ENCODE measurements at places on chromosomes 7 and 10.

GRCh38 chr7:99531354-99531765, 20.6 kb downstream of the FAM200A start:
- DNase-seq, result no peak

GRCh38 chr10:118259288-118259906, 82.7 kb downstream of the FAM204A start:
- peak; percentile 4 for DNase-seq

- DNase-seq, result no peak
These were observed 22.3 kb upstream of the AGR3 start for GRCh38 chr7:16904076-16904475.

DNA sequence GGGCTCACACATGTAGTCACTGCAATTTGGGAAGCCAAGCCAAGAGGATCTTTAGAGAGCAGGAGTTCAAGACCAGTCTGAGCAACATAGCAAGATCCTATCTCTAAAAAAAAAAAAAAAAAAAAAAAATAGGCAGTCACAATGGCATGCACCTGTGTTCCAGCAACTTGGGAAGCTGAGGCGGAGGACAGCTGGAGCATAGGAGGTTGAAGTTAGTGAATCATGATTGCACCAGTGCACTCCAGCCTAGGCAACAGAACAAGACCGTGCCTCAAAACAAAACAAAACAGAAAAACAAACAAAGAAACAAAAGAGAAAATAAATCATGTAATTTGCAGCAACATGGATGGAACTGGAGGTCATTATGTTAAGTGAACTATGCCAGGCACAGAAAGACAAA, 33.6 kb upstream of the BICC1 start:
- no peak for DNase-seq

- DNase-seq, result no peak
These were observed 183.5 kb downstream of the CREB5 start for GRCh38 chr7:28595801-28596200.

DNA sequence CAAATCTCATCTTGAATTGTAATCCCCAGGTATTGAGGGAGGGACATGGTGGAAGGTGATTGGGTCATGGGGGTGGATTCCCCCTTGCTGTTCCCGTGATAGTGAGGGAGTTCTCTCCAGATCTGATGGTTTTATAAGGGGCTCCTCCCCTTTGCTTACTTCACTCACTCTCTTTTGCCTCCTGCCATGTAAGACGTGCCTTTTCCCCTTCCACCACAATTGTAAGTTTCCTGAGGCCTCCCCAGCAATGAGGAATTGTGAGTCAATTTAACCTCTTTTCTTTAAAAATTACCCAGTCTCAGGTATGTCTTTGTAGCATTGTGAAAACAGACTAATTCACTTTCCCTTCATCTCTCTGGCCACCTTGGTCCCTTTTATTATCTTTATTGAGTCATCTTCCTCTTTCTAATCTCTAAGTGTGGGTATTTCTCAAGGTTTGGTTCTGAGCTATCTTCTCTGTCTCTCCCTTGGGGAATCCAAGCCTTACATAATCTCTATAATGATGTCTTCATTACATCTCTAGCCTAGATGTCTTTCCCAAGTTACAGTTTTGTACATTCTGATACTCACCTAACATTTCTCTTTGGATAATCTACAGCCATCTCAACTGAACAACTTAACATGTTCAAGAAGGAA, 99.1 kb upstream of the JCAD start:
- no peak for DNase-seq

DNA sequence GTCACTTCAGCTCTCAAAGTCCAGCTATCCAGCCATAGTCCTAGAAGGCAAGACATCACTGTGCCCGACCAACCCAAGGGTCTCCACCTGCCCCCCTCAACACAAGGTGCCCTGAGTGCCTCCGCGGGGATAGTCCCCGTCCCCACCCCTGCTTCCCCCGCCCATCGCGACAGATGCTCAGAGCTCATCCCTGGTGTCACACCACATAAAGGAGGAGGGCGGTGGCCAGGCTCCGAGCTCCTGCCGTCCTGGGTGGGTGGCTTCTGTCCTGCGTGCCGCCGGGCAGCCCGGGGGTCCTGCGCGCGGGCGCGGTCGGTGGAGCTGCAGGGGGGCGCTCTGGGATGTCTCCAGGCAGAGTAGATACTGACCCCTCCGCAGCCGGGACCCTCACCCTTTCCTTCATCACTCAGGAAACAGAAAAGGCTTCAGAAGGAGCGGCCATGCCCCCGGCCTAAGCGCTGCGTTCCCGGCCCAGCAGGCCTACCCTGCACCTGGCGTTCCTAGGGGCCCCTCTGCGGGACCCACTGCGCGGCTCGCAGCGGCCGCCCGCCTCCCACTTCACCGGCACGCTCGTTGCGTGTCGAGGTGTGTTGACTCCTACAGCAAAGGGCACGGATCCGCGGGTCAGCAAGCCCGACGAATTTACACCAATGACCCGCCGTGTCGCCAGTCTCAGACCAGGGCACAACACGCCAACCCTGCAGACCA, 53.4 kb downstream of the ALOX5 start:
- no peak for DNase-seq

- DNase-seq, result no peak
These were observed 45.3 kb upstream of the GNAI1 start for GRCh38 chr7:80089366-80089765.

- DNase-seq, result peak; percentile 47
These were observed at the start of gene SEM1 for GRCh38 chr7:96709381-96710228. Gene SEM1 (minus strand): TSS chr7:96709846. CDS start chr7:96709763, 83 bp downstream.

GRCh38 chr10:48603421-48604038, 1.3 kb downstream of the ARHGAP22 start:
- no peak for DNase-seq

DNA sequence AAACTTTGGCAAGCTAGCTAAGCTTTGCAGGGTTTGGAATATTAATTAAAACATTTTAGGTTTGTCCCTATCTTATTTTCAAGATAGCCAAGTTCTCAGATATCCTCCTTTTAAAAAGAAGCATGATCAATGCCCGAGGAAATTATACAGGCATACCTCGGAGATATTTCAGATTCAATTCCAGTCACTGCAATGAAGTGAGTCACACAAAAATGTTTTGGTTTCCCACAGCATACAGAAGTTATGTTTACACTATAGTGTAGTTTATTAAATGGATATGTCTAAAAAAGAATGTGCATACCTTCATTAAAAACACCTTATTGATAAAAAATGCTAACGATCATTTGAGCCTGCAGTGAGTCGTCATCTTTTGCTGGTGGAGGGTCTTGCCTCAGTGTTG, 382.9 kb upstream of the NPVF start:
- no peak for DNase-seq

GRCh38 chr7:83610649-83611304, 38.2 kb downstream of the SEMA3E start:
- DNase-seq, result no peak

- DNase-seq, result no peak
These were observed 5.3 kb upstream of the MAGI2 start for GRCh38 chr7:79458796-79459195.

DNA sequence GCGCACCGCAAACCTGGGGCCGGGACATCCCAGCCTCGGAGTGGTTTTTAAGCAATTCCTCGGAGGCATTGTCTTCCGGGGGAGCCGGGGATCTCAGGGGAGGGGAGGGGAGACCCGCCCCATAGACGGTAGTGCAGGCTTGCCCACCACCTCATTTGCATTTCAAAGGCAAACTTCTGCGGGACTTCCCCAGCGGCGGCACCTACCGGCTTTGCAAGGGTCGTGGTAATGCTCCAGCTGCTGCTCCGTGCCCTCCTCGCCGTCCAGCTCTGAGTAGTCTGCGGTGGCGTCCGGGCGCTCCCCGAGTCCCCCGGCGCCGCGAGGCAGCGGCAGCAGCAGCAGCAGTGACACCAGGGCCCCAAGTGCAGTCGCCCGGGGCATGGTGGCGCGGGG, 425 bp downstream of the TLL2 start:
- DNase-seq, result no peak

- DNase-seq, result no peak
These were observed 15.3 kb downstream of the ZFAND4 start for GRCh38 chr10:45657033-45657926.

DNA sequence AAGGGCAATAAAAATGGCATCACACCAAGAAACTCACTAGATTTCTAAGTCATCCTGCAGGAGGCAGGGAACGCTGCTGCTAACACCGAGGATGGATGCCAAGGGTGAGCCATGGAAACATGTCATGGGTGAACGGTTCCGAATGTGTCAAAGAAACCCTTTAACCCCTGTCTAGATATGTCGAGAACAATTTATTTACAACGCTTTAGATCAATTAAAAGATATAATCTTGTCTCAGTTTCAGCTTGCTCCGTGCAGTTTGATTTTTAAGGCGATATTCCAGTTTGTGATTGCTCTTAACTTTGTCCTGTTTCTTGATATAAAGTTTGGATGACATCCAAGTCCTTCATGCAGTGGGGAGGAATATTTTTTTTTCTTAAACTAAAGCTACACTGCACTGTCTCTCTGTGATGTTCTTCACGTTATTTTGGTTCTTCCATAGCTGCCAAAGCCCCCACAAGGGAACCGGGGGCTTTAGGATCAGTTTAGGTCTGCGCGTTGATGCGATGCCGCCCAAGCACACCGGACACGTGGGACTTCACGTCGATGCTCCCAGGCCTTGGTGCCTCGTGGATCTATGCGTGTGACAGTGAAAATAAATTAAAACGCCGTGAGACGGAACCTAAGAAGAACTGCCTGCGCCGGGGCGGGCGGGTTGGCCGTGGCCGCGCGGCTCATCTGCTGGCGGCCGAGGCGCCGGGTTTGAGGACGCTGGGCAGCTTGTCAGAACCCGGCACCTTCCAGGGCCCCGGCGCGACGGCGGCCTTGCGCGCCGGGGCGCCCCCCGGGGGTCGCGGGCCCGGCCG, 220.3 kb downstream of the PHTF2 start:
- no peak for DNase-seq

- no peak for DNase-seq
These were observed 576.4 kb downstream of the GRID1 start for GRCh38 chr10:85789982-85790789.

DNA sequence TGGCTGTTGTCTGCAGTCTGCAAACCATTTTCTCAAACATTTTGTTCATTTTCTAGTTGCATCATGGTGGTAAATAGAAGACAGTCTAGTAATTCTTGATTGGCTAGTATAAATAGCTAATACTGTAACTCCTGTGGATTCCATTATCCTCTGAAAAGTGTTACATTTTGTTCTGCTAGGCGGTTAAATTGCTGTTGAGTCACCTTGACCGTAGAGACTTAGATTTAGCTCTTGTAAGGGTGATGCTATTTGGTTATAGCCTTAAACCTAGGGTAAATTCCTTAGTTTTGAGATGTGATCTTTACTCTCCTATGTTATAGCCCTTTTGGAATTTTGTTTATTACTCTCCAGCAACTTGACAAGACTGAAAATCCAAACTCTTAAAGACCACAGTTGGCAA, 58.8 kb downstream of the SHOC2 start:
- DNase-seq, result no peak

DNA sequence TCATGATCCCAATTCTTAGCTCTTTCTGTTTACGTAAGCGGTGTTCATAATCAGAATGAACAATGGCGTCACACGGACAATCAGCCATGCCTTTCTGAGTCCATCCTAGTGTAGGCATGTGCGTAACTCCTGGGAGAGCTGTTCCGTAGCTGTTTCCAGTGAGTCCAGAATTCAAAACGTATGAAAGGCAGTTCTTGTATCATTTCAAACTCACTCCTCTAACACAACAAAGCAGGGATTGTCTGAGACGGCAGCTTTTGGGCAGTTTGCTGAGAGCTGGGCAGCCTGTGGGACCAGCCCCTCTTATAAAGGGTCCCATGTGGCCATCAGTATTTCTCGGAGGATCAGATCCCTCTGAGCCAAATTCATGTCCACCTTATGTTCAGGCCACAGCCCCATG, 43.4 kb downstream of the PSPH start:
- no peak for DNase-seq

DNA sequence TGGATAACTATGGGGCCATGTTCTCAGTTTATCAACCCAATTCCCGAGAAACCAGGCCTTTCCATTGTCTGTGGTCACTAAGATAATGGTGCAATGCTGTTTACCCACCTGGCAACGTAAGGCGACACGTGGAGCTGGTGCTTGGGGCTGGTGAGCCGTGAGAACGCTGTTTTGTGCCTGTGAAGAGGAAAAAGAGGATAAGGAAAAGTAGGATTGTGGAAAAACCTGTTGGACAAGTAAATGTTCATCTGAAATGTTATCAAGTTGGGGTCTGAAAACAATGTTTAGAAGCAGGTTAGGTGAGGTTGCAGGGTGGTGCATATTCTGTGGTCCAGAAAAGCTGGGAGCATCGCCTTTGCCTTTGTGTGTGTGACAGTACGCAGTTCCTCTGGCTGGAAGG, 88.5 kb downstream of the PPP1R17 start:
- no peak for DNase-seq

GRCh38 chr10:60950300-60950699, 6.3 kb upstream of the RHOBTB1 start:
- no peak for DNase-seq

- no peak for DNase-seq
These were observed 157.6 kb downstream of the GRK5 start for GRCh38 chr10:119364645-119365600.

DNA sequence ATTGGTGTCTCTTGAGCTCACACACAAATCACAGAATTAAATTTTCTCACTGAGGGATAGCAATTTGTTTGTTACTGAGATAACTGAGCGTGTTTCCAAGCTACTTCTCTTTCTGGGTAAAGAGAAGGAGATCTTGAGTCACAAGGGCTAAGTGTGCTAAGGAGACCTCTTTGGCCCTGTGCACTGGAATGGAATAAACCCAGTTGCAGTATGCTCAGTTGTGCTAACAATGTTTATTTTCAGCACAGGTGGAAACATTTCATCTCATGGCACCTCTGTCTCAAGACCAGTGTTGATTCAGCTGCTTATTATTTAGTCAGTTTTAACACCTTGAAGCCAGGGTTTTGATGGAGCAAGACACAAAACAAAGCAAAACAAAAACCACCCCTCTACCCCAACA, 22.5 kb upstream of the UBE2H start:
- no peak for DNase-seq

- no peak for DNase-seq
These were observed 117.5 kb downstream of the NSUN6 start for GRCh38 chr10:18533896-18534295.

- DNase-seq, result no peak
These were observed 4.2 kb upstream of the NANOS1 start for GRCh38 chr10:119025336-119025735.

DNA sequence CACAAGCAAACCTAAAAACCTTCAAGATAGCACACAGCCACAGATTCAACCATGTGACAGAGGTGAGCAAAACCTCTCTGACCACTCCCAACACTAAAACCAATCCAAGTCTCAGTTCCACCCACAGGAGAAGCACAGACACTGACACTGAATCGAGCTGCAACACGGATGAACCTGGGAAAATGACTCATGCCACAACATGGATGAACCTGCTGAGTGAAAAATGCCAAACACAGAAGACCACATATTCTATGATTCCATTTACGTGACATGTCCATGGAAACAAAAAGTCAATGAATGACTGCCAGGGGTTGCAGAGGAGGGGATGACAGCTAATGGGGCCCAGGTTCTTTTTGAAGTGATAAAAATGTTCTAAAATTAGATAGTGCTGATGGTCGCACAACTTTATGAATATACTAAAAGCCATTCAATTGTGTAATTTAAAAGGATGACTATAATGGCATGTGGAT, 22.0 kb downstream of the CYTH3 start:
- no peak for DNase-seq
